ENCODE measurements at places on chromosomes 13 and 19.

DNA sequence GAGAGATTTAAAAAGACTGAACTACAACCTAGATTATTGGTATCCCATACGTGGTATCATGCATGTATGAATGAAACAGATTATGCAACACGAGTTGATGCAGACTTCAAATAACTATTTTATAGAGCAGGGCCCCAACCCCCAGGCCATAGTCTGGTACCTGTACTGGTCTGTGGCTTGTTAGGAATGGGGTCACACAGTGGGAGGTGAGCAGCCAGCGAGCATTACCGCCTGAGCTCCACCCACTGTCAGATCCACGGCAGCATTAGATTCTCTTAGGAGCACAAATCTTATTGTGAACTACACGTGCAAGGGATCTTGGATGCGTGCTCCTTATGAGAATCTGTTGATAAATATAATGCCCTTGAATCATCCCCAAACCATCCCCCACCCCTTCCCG, 320.2 kb downstream of the TBC1D4 start:
- no peak for DNase-seq

GRCh38 chr19:33432446-33433170, 59.1 kb downstream of the CEBPG start:
- no peak for DNase-seq

GRCh38 chr13:112481458-112481857, 105.3 kb downstream of the SPACA7 start:
- no peak for DNase-seq

DNA sequence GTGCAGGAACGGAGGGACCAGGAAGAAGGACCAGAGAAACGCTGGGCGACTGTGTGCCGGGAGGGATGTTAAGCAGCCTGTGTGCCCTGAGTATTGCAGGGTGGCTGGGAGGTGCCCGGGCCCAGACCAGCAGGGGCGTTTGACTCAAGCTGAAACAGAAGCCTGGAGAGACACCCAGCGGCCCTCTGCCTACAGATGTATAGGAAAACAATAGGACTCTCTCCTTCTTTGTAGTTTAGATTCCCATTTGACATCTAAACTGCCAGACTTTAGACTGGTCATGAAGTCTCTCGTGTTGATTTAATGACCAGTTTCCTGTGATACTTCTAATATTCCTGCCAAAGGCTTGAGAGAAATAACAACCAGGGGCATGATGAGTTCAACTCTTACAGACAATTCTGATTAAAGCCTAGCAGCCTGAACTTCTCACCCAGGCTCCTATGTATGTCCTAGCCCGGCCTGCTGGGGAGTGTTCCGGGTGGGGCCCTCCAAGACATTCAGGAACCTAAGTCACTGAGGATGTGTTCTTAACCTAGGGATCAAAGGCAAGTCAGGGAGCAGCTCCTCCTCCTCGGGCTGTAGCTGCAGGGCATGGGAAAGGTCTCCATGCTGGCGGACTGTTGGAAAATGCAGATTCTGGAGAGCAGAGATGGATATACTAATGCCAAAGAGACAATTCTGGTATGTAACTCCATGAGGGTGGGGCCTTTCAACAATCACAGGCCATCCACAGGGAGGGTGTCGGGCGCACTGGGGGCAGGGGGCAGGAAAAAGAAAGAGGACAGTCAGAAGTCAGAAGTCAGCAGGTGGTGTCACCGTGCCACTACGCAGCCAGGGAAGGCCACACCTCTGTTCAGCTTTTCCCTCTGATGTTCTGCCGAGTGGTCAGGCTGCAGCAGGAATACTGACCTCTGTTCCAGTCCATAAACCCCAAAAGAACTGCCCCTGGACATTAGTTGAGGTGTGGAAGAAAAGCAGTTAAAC, 131.8 kb downstream of the STARD13 start:
- no peak for DNase-seq

GRCh38 chr13:57865600-57866294, 234.2 kb downstream of the PCDH17 start:
- DNase-seq = no peak

GRCh38 chr13:49938921-49939320, 2.8 kb upstream of the SPRYD7 start:
- DNase-seq = no peak

- DNase-seq = no peak
Observed at GRCh38 chr19:41714598-41714997, 6.2 kb downstream of the CEACAM5 start.

DNA sequence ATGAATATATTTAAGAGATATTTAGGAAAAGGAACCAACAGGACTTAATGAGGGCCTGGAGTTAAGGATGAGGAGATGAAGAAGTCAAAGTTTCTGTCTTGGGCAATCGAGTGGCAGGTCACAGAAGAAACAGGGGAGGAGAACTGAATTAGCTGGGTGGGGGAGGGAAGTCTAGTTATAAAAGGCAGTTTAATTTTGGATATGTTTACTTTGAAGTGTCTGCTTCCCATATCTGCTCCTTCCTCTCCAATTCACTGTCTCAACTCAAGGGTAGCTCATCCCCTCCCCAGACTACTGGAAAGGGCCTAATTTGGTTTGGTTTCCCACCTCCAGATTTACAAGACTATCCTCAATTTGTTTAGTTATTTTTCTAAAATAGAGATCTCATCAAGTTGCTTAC, 195.9 kb downstream of the VWA8 start:
- DNase-seq = no peak
